ENCODE measurements at places on chromosomes 4 and X. TPM values are rescaled to one million over a fixed set of nuclear protein-coding genes. Genes with fewer than 3 reads are reported as not detected.

PNMA6A gene
- total RNA-seq: 2.9 TPM

SEPTIN11 gene
- 32.2 TPM for total RNA-seq

SLC6A14 gene
- total RNA-seq: not detected

AADAT gene
- 14.5 TPM for total RNA-seq

PRDM8 gene
- 10.2 TPM for total RNA-seq

SSX2B gene
- total RNA-seq: not detected

SFRP2 gene
- total RNA-seq: not detected

XPNPEP2 gene
- not detected for total RNA-seq

PFKFB1 gene
- 0.35 TPM for total RNA-seq

GATA1 gene
- not detected for total RNA-seq

NDP gene
- not detected for total RNA-seq

SGCB gene
- 12.4 TPM for total RNA-seq

CT45A3 gene
- total RNA-seq: not detected

NIPAL1 gene
- total RNA-seq: 3.0 TPM

GYPE gene
- total RNA-seq: 1.3 TPM

ARMCX5 gene
- total RNA-seq: 35.0 TPM

HPGD gene
- total RNA-seq: 1.1 TPM

JCHAIN gene
- not detected for total RNA-seq
